ENCODE measurements at places on chromosomes 4 and X.

GRCh38 chr4:177450426-177451107 lies 8.3 kb upstream of the AGA start:
- DNase-seq: no peak

- DNase-seq: no peak
These were observed 480.7 kb downstream of the INPP4B start for GRCh38 chr4:142365391-142365790.

DNA sequence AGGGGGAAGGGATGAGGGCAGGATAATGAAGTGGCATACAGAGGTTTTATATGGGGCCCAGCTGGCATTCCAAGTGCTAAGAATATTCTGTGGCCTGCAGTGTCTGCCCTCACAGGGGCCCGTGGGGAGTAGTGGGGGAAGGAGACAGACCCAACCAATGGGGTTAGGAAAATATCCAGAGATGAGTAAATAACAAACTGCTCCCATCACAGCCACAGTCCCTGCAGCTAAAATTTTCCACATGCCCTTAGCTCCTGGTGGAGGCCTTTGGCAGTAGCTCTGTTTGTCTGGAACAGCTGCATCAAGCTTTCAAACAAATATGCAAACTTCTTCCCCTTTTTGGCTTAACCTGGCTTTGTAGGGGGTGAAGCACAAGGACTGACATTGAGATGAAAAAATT lies 3.1 kb downstream of the SRPX2 start:
- no peak for DNase-seq

- no peak for DNase-seq
These were observed 36.2 kb downstream of the ARHGAP10 start for GRCh38 chr4:147768113-147768512.

- DNase-seq: no peak
These were observed 5.1 kb downstream of the MED28 start for GRCh38 chr4:17619416-17620105.

- no peak for DNase-seq
These were observed 53.9 kb upstream of the C4orf50 start for GRCh38 chr4:6071959-6072720.

DNA sequence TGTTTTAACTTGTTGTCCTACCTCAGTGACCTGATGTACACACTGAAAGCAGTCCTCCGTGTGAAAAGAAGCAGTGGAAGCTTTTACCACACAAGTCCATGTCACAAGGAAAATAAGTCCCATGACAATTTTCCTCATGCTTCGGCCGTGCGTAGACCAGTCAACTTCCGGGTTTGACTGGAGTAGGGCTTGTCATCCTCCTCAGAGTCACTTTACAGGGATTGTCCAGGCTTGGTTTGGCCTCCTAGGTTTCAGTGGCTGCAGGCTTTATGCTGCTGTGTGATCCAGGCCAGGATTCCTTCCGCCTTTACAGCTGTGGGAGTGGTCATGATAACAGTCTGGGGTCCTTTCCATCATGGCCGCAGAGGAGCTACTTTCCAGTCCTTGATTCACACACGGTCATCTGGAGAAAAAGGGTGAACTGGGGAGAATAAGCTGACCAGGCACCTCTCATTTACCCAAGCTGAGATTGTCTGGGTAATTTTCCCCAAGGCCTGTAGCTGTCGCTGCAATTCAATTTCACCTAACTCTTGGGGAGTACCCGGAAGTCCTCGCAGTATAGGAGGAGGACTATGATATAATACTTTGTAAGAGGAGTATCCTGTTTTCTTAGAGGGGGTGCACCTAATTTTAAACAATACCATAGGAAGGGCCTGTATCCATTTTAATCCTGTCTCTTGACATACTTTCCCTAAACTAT lies 206.1 kb upstream of the KLF8 start:
- no peak for DNase-seq

DNA sequence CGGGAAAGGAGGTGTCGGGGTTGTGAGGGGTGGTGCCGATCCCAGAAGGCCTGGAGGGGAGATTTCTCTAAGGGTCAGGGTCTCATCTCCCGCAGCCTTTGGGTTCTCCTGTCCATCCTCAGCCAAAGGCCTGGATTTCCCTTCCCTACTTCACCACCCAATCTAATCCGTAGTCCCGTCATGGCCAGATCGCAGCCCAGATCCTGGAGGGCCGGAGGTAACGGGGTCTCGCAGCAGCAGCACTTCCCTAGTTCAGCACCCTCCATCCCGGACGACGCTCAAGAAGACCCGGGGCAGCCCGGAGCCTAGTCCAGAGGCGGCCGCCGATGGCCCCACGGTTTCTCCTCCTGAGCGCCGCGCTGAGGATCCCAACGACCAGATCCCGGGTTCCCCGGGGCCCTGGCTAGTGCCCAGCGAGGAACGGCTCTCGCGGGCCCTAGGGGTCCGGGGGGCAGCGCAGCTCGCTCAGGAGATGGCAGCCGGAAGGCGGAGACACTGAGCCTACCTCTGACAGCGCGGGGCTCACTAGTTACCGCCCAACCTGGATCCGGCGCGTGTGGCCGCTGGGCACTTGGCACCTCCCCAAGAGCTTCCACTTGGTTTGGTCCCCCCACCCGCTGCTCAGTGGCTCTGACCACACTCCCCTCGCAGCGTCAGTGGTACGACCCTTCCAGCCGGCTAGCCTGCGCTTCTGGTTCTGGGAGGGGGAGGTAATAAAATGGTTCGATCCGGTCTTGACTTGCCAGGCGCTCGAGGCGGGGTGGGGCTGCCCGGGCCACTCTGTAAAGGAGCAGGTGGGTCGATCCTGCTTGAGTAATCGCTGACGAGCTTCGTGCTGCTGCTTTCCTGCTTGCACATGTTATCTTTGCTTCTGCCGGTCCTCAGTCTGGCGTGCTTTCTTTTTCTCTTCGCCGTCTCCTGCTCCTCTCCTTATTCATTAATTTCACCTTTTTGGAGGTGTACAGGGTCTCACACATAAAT lies 3.6 kb downstream of the MAGIX start:
- DNase-seq: peak; percentile 63

DNA sequence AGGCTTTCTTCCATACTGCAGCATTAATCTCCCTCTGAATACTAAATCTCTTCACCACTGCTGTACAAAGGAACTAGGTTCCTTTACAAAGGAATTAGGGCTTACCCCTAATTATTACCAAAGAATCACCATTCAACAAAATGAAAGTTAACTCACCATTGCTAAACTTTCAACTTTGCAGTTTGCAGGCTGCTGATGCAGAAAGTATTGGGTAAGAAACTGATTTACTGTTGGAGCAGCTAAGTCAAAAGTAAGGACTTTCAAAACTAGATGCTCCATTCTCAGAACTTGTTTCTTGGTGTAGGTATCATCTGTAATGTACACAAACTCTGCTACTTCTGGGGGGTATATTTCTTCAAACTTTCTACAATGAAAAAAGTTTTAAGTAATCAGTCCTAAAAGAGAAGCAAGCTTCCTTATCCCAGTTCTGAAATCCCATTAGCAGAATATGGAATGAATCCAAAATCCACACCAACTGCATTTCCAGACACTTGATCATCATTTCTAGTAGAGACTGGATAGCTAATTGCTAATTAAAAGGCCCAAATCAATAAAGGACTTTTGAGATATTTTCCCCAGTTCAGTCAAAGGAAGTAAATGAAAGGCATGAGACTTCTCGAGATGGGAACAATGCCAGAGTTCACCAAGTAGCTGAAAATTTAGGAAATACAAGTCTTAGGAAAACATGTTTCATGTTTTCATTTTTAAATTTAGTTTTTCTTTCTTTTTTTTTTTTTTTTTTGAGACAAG lies 4.3 kb downstream of the CCNA2 start:
- DNase-seq: no peak

DNA sequence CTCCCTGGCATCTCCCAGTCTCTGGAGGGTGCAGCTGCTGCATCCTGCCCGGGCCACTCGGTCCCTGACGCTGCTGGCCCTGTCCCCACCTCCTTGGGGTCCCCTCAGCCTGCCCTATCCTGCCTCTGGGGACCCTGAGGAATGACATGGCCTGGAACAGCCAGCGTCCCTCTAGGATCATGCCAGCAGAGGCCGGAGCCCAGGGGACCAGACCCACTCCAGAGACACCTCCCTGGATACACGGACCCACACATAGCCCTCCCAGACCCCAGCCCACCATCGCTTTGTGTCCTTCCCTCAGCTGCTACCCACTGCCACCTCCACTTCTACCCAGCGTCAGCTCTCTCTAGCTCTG lies 35.5 kb downstream of the CPLX1 start:
- no peak for DNase-seq

GRCh38 chrX:31715675-31716074 lies 643.8 kb upstream of the FTHL17 start:
- DNase-seq: no peak

DNA sequence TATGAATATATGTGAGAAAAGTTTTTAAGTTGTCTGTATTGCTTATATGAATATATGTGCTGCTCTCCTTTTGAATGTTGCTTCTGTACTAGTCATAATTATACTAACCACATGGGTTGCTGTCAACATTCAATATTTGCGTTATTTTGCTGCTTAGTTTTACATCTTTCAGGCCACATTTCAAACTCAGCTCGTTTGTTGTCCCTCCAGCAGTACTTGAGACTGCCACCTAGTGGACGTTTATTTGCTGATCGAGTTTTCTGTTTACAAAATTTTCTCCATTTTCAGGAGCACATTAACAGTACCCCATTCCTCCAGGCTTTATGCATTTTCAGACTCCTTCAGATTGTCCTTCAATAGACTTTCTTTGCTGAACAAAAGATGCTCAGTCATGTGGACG lies 75.8 kb downstream of the NUDT11 start:
- no peak for DNase-seq

GRCh38 chr4:171169396-171169795 lies 643.8 kb upstream of the GALNTL6 start:
- DNase-seq: no peak

GRCh38 chr4:81472281-81473182 lies 825 bp upstream of the RASGEF1B start:
- DNase-seq: peak; percentile 37

GRCh38 chr4:22356987-22357596 lies 158.8 kb downstream of the ADGRA3 start:
- no peak for DNase-seq

GRCh38 chr4:19478791-19479190 lies 772.9 kb upstream of the SLIT2 start:
- no peak for DNase-seq

GRCh38 chr4:86730310-86730709 lies 118.9 kb downstream of the SLC10A6 start:
- DNase-seq: no peak

DNA sequence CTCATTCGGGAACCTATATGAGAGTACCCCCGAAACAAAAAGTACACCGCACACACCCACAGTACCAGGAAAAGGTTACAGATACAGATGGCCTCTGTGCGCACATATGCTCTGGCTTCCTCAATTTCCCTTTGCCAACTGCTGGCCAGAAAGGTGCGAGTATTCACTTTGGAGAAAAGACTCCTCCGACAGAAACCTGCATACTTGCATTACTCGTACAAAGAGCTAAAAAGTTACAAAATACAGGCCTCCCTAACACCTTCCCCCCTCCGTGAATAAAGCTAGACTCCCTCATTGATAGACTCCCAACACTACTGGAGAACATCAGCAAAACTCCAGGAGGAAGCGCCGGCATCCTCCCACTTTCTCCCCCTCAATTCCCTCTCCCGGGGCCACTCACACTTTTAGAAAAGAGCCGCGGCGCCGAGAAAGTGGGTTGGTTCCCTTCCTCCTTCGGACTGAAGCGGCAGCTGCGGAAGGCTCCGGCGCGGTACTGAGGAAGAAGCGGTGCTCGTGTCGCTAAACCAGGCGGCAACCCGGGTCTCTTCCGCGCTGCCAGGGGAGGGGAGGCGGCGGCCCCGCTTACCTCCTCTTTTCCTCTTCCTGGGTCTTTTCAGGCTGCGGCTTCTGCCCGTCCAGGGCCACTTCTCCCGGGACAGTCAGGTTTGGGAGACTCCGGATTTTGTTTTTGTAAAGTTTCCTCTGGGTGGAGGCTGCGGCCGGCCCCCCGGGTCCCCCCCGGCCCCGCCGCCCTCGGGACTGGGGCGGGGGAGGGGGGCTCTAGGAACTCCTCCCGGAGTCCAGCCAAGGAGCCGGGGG lies 1.1 kb downstream of the FBXW7 start:
- DNase-seq: no peak

- no peak for DNase-seq
These were observed 30.3 kb upstream of the IL13RA2 start for GRCh38 chrX:115047715-115048114.

- DNase-seq: no peak
These were observed 101.5 kb downstream of the AKAP4 start for GRCh38 chrX:50099331-50099730.

- DNase-seq: no peak
These were observed 478.4 kb upstream of the FAM241A start for GRCh38 chr4:111666826-111667360.

GRCh38 chr4:77913348-77913747 lies 50.7 kb downstream of the MRPL1 start:
- no peak for DNase-seq

GRCh38 chr4:74932832-74933561 lies at the start of gene PARM1:
PARM1 (plus strand) TSS chr4:74933116; CDS start chr4:74933328, 212 bp downstream.
- DNase-seq: peak; percentile 13

DNA sequence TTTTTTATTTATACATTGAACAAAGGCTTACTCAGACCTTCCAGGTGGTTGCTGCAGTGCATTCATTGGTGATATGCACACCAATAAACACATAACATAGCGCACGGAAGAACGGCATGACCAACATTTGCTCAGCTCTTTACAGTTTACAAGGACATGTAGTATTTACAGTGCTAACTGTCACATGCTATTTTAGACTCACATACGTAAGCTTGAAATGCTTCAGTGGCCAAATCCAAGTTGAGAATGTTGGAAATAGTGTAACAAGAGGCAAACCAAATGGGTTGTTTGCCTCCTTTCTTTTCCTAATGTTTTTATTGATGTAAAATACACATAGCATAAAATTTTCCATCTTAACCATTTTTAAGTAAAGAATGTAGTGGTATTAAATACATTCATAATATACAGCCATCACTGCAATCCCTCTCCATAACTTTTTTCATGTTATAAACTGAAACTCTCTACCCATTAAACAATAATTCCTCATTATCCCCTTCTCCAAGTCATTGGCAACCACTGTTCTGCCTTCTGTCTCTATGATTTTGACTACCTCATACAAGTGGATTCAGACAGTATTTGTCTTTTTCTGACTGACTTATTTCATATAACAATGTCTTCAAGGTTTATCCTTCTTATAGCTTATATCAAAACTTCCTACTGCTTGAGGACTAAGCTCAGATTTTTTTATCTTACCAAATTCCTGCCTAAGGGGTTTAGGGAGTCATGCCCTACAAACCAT lies 1722.9 kb upstream of the AGA start:
- no peak for DNase-seq

DNA sequence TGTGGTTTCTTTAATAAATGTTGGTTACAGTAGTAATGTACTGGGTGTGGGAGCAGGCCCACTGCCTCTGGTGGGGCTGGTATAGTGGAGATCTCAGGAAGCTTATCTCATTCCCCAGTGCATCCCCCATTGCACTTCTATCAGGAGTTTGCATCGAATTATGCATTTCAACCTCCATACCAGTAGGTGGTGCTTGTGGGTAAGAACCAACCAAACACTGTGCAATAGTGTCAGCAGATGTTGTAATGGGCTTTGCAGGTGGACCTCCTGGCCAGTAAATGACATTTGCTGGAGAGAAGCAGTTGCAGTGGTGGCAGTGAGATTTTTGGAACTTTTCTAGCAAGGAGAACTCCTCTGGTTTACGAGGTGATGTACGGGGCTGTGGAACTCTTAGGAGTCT lies 150.6 kb downstream of the POU3F4 start:
- DNase-seq: no peak

- no peak for DNase-seq
These were observed 111.5 kb downstream of the POLA1 start for GRCh38 chrX:24805201-24805600.

GRCh38 chr4:105603158-105603557 lies 50.7 kb downstream of the ARHGEF38 start:
- DNase-seq: no peak
